ENCODE measurements at places on chromosomes 6 and 20.

- no peak for DNase-seq
Measured at GRCh38 chr20:53212018-53212417, 239.9 kb downstream of the TSHZ2 start.

GRCh38 chr6:107342144-107342543 is 117.2 kb downstream of the PDSS2 start:
- no peak for DNase-seq

GRCh38 chr6:91462241-91462640 is 875.4 kb upstream of the MAP3K7 start:
- no peak for DNase-seq

DNA sequence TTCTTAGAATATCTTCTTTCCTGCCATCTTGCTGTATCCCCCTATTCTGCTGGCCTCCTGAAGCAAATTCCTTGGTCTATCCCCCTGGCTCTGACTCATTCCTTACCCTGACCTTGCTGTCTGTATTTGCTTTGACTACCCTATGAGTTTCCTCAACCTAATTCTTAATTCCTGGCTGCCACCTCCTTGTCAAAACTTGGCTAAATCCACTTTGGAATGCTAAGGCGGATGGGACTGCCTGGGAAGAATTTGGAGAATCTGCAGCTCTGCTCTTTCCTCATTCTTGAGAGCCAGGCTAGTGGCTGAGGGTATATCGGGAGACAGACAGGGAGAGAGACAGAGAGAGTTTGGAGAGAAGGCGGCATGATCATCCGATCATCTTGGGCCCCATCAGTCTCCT is 24.4 kb downstream of the CAP2 start:
- DNase-seq: no peak

- no peak for DNase-seq
Measured at GRCh38 chr20:49904440-49905214, 10.7 kb downstream of the SPATA2 start.
